Kidney (tissue), 22 donors: ENCODE measurements at places on chromosomes 11 and 22. TPM values are rescaled to one million over a fixed set of nuclear protein-coding genes. Genes with fewer than 3 reads are reported as not detected.
A peak's percentile ranks its signal among the peaks of the same experiment; 100 is the strongest.

OR10A2 gene
- not detected for total RNA-seq

NPAS4 gene
- total RNA-seq = 0.19 TPM

SLC25A18 gene
- 0.41 TPM for total RNA-seq

DNA sequence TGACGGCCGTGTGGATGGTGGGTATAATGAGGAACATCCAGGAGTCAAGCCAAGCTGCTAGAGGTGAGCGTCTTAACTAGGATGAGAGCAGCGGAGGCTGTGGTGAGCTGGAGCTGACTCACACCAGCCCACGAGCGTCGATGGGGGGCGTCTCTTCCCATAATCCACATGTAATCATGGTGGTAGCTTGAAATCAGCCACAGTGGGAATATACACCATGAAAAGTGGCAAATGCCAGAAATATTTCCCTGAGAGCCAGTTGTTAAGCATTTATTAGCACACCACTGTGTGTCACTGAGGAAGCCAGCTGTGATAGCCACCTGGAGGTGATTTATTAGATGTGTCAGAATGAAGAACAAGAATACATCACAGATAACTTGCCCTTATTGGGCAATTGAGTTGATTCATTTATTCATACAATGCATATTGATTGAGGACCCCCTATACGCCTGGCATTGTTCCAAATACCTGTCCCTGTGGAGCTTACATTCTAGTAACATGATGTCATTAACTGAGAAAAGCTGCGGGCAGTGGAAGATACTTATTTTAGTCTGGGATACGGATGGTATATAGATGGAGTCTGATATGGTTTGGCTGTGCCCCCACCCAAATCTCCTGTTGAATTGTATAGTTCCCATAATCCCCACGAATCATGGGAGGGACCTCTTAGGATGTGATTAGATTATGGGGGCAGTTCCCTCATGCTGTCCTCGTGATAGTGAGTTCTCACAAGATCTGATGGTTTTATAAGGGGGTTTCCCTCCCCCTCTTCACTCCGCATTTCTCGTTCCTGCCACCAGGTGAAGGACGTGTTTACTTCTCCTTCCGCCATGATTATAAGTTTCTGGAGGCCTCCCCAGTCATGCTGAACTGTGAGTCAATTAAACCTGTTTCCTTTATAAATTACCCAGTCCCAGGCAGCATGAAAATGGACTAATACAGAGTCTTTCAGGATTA, 473.4 kb downstream of the METTL15 start:
- H3K27ac ChIP-seq = no peak overlapping the region
- no peaks in the 10 kb centered on the region for H3K27me3 ChIP-seq
- no peak overlapping the region for H3K4me3 ChIP-seq
- no peaks in the 10 kb centered on the region for H3K4me1 ChIP-seq

DNA sequence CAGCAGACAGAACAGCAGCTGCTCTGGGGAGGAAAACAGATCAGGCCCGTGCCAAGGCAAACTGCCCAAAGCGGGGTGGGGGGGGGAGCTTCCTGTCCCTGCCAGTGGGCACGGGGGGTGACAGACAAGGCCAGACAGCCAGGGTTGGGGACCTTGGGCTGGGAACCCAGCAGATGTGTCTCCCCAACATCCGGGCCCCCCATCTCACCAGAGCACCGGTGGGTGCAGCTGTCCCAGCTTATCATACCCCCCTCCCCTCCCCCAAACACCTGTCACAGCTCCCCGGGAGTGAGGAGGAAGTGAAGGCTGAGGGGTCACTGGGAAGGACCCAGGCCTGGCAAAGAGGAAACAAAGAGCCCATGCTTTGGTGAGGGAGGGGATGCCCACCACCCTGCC, 1.3 kb downstream of the PPP1R14B start:
- no peaks in the 10 kb centered on the region for H3K27me3 ChIP-seq
- H3K4me1 ChIP-seq = no peaks in the 10 kb centered on the region
- DNase-seq = no peak
- H3K27ac ChIP-seq = peak overlapping the region; percentile 66
- peaks cover 9% of the 10 kb centered on the region for H3K36me3 ChIP-seq
- H3K4me3 ChIP-seq = peak overlapping the region; percentile 64

DNA sequence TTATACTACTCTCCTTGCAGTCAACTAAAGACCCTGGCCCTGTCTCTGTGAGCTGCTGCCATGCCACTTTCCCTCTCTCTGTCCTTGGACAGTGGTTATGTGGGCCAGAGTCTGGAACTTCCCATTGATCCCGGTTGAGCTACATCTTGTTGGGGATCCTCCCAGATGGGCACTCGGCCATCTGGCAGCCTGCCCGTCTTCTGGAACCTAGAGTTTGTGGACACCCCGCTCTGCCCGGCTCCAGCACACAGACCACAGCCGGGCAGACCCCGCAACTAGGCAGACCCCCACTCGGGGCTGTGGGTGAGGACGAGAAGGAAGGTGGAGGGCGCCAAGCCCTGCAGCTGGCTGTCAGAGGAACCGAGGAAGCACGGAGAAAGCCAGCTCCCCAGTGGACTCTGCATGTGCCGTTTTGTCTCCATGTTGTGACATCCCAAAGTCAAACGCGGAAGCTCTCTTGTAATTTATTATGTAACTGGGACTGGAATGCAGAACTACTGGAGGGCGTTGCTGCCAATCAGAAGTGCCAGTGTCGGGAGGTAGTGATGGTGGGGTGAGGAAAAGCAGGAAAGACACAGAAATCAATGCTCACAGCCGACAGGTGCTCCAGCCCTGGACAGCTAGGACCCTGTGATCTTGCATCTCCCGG, 207.7 kb downstream of the CEP164 start:
- no peaks in the 10 kb centered on the region for H3K36me3 ChIP-seq
- no peak overlapping the region for H3K27ac ChIP-seq
- no peaks in the 10 kb centered on the region for H3K27me3 ChIP-seq
- DNase-seq = no peak

DNA sequence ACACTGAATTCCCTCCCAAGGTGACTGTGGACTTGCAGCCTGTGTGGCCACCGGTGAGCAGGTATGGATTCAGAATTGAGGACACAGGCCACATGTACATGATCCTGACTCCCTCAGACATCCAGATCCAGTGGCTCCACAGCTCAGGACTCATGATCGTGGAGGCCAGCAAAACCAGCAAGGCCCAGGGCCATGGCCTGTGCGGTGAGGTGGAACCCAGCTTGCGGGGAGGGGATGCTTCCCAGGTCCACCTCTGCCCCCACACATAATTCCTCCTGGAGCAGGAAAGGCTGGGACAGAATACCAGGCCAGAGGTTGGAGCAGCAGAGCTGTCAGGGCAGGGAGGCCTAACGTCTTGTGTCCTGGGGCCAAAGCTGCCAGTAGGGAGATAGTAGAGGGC, 82.1 kb downstream of the OTOG start:
- no peak overlapping the region for H3K4me3 ChIP-seq
- DNase-seq = no peak
- no peaks in the 10 kb centered on the region for H3K27me3 ChIP-seq
- H3K27ac ChIP-seq = no peak overlapping the region
- no peaks in the 10 kb centered on the region for H3K36me3 ChIP-seq

DNA sequence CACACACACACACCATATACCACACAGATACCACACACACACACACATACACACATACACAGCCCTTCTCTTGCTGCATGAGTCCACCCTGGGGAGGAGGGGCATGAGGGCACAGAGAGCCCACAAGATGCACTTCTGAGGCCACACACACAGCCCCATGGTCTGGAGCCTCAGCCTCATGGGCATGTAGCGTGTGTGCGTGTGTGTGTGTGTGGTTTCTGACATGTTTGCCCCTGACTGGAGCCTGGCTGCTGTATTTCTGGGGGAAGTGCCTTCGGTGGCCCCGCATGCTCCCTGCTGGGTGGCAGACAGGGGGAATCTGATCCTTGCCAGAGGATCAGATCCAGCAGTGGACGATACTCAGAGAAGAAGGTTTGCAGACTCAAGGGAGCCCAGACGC, 97.0 kb upstream of the PRR5 start:
- no peaks in the 10 kb centered on the region for H3K27me3 ChIP-seq
- H3K36me3 ChIP-seq = no peaks in the 10 kb centered on the region
- no peak for DNase-seq
- no peak overlapping the region for H3K4me3 ChIP-seq

DNA sequence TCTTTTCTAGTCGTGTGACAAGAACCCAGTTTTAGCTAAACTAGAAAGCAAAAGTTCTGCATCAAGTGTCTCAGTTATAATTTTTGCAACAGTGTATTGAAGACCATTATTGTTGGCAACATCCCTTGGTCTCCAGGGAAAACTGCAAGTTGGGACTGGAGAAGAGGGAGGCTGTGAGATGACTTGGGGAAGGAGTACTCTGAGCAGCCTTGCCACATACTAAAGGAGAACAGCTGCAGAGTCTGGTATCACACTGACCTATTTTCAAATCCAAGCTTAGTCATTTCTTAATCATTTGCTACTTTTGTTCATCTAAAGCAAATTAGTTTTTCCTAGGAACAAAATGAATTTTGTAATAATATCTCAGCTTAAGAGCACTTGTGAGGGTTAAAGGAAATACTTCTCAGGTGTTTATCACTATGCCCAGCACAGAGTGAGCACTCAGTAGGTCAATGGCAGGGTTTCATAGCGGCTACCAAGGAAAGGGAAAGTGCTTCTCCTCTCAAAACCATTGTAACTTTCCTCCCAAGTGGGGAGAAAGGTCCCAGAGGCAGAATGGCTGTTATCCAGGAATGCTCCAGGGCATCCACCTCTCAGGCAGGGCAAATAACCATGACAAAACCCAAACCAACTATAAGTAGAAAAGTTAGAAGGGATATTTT, 247.1 kb downstream of the C11orf87 start:
- DNase-seq = no peak
- H3K36me3 ChIP-seq = no peaks in the 10 kb centered on the region
- H3K4me3 ChIP-seq = no peak overlapping the region
- no peak overlapping the region for H3K27ac ChIP-seq
